ENCODE measurements at places on chromosomes 2 and 18. TPM values are rescaled to one million over a fixed set of nuclear protein-coding genes. Genes with fewer than 3 reads are reported as not detected.

Gene CTNNA2
- not detected for total RNA-seq

Gene TP53I3
- 17.2 TPM for total RNA-seq

Gene C2orf78
- total RNA-seq, result not detected

Gene CLIP4
- 59.3 TPM for total RNA-seq

Gene CYBRD1
- total RNA-seq, result 502 TPM

Gene CHRNA1
- not detected for total RNA-seq

Gene MC2R
- total RNA-seq, result not detected

Gene ABCB11
- total RNA-seq, result 89.1 TPM

Gene ZNF385B
- total RNA-seq, result 2.9 TPM

Gene GPR155
- 12.7 TPM for total RNA-seq

Gene HRH4
- total RNA-seq, result not detected

Gene SETBP1
- total RNA-seq, result 15.6 TPM

Gene POMC
- total RNA-seq, result 6.0 TPM

Gene ZNF407
- total RNA-seq, result 18.1 TPM

Data from subcutaneous adipose tissue (tissue), 4 donors.